ENCODE measurements at places on chromosomes 7 and 10.

GRCh38 chr10:11197266-11197712 lies 179.6 kb downstream of the CELF2 start:
- DNase-seq: no peak

DNA sequence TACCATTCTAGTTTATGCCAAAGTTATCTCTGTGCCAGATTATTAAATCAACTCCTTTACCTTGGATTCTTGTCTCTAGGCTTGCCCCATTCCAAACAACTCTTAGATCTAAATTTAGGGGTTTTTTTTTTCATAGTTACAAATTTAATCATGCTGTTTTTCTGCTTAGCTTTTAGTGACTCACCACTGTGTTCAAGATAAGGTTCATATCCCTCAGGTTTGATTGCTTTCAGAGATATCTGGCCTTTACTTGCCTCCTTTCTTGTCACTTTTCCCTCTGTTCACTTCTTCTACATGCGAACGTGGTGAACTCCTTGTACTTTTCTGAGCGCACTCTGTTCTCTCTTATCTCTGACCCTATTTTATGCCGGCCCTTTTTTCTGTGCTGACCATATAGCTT lies 78.2 kb downstream of the VPS50 start:
- no peak for DNase-seq

GRCh38 chr7:100589341-100589947 lies 3.3 kb downstream of the FBXO24 start:
- DNase-seq: no peak

DNA sequence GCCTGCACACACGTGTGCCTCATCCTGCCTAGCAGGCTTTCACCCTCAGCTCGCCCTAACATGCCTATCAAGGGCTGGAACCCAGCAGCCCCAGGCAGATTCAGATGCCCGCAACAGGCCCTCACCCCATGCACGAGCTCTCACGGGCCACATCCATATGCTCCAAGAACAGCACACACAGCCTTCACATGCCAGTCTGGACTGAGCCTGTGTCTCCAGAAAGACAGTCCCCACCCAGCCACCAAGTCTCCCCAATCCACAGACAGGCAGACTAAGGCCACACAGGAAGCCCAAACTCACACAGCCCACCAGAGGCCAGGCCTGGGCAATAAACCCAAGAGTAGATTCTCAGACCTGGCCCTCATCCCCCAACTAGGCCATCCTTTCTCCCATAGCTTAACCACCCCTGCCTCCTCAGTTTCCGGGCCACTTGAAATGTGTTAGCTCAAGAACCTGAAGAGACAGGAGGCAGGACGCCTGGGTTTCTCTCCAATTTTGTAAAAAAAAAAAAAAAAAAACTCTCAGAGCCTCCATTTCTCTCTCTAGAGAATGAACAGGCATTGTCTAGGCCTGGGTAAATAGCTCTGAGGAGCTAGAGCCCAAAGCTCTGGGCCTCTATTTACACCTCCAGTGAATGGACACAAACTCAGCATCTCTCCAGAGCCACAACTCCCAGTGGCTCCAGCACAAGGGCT lies 6.8 kb downstream of the LDB1 start:
- peak; percentile 27 for DNase-seq

DNA sequence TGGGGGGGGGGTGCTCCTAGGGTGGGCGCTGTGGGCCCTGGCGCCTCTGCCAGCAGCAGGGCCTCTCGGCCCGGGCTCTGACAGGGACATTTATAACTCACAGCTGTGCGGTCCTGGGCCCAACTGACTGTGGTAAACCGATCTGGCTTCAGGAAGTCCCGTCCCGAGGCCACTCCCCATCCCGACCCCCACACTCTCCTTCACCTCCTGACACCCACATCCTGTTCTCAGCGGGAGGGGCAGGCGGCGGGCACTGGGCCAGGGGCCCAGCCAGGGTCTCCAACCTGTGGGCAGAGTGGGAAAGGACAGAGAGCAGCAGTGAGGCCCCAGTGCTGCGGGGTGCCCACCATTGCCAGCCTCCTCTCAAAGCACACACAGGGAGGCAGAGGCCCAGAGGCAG lies 69.1 kb downstream of the ZMIZ1 start:
- DNase-seq: peak; percentile 65

DNA sequence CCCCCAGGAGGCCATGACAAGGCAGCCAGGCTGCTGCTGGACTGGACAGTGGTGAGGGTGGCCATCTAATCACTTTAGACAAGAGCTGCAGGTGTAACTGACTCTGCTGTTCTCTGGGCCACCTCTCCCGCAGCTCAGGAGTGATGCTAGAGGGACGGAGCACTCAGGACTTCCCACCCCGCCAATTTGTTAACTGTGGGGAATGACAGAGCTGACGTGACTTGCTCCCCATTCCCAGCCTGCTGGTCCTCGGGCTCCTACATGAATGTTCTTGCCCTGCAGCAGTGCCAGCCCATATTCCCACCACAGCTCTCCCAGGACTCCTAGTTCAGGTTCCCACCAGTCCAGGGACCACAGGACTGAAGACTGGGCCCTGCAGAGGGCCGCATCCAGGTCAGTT lies 16.7 kb upstream of the NPFFR1 start:
- no peak for DNase-seq

DNA sequence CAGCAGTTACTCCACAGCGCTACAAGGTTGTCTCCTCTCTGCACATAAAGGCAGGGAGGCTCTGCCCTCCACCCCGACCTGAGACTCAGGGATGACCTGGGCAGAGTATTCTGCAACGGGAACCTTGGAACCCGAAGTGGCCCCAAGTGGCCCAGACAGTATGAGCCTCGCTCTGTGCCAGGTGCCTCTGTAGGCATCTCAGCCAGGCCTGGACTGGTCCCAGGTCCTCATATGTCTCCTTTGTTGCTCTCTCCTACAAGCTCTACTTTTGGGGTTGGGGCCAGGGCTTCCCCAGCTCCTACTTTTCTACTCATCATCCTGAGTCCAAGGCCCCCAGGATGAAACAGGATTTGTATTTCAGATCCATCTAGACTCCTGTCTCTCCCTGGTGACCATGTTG lies 241.5 kb upstream of the PRSS1 start:
- no peak for DNase-seq

- DNase-seq: no peak
Observed at GRCh38 chr7:103905997-103906396, 83.5 kb downstream of the RELN start.

- no peak for DNase-seq
Observed at GRCh38 chr7:108079648-108080591, 50.2 kb downstream of the LAMB4 start.

DNA sequence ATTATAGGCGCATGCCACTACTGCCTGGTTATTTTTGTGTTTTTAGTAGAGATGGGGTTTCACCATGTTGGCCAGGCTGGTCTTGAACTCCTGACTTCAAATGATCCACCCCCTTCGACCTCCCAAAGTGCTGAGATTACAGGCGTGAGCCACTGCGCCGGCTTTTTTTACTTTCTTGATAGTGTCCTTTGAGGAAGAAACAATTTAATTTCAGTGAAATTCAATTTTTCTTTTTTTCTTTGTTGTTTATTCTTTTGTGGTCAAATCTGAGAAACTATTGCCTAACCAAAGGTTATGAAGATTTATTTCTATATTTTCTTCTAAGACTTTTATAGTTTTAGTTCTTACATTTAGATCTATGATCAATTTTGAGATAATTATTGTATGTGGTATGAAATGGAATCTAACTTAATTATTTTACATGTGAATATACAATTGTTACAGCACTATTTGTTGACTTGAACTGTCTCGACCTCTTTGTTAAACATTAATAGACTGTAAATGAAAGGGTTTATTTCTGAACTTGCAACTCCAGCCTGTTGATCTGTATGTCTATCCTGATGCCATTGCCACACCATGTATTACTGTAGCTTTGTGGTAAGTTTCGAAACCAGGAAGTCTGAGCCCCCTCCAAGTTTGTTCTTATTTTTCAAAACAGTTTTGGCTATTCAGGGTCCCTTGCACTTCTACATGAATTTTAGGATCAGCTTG lies 19.8 kb upstream of the RASSF4 start:
- no peak for DNase-seq

DNA sequence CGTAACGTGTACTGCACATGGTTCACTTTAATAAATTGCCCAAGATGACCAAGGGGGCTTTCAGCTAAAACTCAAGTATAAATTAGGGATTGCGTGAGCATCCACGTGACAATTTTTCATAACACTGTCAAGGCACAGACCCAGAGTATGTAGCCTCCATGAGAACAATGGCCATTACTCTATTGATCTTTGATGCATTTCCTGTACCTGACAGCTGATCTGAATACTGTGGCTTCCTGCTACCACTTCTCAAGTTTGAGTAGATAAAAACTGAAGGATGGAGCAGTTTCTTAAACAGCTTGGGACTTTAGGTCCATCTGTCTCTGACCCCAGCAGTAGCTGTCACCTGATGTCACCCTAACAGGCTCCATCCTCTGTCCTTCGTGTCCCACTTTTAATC lies 98.9 kb downstream of the ABCC2 start:
- DNase-seq: no peak

DNA sequence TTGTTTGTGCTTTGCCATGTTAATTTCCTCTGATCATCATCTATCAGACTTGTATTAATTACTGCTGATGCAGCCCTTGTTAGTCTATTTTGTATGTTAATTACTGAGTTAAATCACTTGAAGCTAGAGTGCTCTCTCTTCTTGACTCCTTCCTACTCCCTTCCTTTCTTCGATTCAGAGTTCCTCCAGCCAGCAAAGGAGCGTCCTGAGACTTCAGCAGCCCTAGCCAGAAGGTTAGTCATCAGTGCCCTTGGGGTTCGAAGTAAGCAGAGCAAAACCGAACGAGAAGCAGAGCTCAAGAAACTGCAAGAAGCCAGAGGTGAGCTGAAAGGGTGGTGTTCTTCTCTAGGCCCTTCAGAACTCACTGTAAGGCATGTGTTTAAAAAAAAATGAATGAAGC lies 32.1 kb downstream of the LOXL4 start:
- no peak for DNase-seq
